CD8-positive, alpha-beta memory T cell (primary cell): ENCODE measurements at places on chromosomes 1 and 21.

GRCh38 chr1:10788592-10789006 lies 7.8 kb downstream of the CASZ1 start:
- no peak for DNase-seq

DNA sequence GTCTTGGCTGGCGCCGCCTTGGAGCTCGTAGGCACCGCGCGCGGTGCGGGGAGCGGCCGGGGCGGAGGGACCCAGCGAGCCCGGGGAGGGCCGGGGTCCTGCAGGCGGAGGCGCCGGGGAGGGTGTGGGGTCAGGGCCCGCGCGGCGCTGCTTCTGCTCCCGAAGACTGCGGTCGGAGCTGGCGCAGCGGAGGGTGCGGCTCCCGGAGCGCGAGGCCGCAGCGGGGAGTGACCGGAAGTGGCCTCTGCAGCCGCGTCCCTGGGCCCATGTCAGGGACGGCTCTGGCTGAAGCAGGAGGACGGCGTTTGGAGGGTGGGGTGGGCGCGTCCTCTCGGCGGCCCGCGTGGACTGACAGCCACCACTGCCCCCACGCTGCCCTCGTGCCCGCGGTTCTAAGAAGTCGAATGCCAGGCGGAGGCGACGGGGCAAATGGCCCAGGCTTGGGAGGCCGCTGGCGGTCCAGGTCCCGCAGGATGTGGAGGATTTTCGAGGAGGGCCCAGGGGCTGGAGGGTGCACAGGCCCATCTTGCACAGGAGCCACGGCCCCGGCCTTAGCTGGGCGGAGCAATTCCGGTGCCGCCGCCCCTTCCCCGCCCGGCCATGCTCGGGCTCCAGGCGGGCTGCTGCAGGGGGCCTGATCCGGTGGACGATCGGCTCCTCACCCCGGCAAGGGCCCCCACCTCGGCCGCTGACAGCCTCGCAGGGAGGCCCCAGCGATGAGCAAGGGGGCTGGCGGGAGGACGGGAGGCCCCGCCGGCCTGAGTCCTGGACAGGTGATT lies 7.7 kb upstream of the ZNF669 start:
- DNase-seq, result no peak

- no peak for DNase-seq
These were observed 5.8 kb upstream of the IKBKE start for GRCh38 chr1:206464456-206464964.

DNA sequence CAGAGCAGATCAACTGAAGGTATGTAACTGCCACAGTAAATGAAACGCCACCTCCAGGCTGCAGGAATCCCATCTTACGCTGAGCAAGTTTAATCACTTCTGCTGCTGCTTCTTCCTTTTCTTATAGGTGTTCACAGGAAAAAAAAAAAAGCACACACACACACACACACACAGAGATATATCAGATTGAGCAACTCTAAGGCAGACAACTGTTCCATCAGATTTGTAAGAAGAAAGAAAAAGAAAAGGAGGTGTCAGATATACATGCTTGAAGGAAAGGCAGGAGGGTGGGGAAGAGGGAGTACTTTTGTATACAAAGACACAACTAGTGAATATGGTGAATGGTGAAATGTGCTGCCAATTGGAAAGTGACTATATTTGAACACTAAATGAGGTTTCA lies 28.6 kb downstream of the DSTYK start:
- no peak for DNase-seq

GRCh38 chr1:58748666-58749065 lies 35.2 kb downstream of the JUN start:
- DNase-seq, result no peak

DNA sequence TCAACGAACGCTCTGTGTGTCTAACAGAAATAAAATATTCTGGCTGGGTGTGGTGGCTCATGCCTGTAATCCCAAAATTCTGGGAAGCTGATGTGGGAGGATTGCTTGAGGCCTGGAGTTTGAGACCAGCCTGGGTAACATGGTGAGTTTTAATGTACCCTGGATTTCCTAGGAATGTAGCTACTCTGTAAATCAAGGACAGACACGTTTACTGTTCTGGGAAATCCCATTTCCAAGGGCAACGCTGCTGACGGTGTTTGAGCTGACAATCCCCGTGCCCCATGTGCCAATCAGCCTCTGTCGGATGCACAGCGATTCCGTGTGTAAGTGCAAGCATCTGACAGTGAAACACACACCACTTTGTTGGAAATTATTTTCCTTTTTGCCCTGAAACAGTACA lies 8.0 kb downstream of the CORT start:
- DNase-seq, result no peak

DNA sequence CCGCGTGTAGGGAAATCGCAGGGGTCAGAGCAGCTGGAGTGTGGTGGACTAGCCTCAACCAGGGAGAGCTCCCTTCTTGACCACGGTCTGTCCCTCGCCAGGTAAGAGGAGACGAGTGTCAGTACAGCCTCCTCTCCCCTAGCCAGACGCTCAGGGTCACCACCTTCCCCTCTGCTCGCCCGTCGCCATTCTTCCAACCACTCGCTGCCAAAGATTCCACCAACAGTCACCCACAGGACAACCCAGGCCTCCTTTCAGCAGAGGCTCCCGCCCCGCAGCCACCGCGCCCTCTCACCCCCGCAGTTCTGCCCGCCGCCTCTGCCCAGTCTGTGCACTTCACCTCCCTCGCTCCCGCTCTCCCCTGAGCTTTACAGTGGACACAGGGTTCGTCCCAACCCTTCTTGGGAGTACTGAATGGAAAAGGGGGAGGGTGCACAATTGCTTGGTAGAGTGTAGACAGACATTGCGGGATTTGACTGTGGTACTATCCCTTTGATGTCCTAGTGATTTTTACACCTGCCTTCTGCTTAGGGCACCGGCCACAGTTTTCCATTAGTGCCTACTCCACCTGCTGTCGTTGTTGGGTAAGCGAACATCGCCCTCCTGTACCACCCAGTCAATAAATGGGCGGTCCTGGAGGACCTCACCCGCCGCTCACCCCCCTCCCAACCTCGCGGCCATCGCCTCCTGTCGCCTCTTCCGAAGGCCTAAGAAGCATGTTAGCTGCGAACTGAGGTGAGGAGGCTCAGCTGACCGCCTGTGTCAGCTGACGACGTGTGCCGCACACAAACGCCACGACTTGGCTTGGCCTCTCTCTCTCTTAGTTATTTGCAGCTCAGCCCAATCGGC lies 9.2 kb upstream of the NBPF11 start:
- no peak for DNase-seq

- DNase-seq, result no peak
These were observed 31.1 kb downstream of the EDARADD start for GRCh38 chr1:236425031-236425663.

GRCh38 chr1:35555212-35555584 lies 2.0 kb downstream of the KIAA0319L start:
- no peak for DNase-seq

GRCh38 chr1:209770636-209771415 lies 13.5 kb downstream of the C1orf74 start:
- DNase-seq, result no peak

DNA sequence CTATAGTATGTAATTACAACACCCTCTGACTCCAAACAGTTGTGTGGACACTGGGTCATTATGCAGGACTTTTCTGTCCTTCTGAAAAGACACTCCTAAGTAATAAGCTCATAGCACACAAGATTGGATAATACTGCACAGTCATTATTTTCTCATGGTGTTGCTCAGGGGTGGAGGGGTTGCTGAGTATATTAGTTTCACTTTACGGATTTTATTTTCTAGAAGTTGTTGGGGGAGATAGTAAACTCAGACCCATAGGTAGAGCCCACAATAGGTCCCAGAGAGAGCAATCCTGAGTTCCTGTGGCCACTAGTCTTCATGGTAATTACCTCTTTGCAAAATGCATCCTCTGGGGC lies 53.4 kb downstream of the DUSP10 start:
- no peak for DNase-seq

DNA sequence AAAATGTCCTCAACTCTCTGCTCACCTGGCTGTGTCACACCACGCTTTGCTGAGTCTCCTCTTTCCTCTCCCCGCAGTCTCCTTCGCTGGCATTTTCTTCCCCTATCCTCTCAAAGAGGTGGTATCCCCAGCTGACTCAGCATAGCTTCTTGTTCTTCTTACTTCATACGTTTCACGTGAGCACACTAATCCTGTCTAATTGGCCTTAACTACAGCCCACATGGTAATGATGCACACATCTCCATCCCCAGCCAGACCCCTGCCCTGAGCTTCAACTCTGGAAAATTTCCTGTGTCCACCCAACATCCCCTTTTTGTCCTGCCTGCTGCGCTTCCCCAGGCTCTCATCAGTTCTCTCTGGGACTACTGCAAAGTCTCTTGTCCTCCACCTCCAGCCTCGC lies 169.8 kb downstream of the TTLL7 start:
- no peak for DNase-seq

DNA sequence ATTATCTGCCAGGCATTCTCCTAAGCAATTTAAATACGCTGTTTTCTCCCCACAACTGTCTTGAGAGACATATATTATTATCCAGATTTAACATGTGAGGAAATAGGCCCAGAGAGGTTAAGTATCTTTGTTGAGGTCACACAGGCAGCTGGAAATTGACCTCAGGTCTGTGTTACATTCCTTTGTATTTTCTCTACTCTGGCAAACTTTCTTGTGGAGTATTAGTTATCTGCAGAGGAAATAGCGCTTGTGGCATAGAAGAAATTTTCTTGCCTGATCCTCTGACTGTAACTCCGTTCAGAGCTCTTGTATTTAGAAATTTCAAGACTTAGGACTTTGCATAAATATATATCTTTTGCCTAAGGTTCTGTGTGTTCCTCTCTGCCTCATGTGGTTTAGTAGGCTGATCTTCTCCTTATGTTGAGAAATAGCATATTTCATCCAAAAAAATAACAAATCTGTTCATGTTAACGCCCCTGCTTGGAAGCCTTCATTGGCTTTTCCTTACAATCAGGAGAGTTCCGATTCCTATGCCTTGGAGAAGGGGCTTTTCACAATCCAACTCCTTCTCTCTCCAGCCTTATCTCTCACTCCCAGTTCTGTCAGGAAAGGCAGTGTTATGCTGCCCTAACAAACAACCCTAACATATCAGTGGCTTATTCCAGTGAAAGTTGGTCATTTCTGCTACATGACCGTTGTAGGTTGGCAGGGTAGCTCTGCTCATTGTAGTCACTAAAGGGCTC lies 2.5 kb upstream of the JUN start:
- DNase-seq, result no peak

DNA sequence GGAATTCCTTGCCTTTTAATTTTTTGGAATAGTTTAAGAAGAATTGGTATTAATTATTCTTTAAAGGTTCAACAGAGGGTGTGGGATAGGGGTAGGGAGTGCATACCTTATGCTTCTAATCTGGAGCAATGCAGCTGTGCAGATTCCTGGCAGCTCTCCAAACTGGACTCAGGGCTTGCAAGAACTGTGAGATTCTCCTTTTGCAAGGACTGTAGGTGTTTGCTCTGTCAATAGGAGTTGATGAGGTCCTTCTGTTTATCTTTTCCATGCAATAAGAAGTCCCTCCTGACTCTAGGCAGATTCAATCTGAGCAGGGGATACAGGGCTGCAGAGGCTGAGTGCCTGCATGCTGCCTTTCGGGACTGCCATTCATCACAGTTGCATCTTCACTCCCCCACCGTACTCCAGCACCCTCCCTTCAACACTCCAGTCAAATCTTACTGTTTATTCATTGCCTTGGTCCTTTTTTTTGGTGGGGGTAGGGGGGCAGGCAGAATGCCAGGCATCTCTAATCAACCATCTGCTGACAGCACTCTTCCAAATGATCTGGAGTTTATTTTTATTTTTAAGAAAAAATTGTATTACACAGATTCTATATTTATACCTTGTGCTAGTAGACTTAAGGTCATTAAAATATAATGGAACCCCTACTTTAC lies 122.3 kb downstream of the DISC1 start:
- DNase-seq, result no peak

- no peak for DNase-seq
These were observed 52.7 kb downstream of the PLPP3 start for GRCh38 chr1:56526571-56527174.

DNA sequence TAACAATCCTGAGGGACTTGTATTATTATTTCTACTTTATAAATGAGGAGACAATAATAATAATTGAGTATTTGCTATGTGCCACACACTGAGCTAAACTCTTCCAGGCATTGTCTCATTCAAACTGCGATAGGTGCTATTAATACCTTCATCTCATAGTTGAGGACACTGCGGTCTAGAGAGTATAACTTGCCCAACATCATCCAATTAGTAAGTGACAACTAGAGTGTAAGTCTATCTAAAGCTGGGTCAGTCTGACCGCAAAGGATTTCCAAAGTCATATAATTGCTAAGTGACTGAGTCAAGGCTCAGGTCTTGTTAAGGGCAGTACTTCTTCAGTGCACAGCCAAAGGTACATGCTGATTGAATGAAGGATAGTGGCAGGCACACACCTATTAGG lies 9.7 kb downstream of the BCL9 start:
- DNase-seq, result no peak
